ENCODE measurements at places on chromosomes 7 and 10.

DNA sequence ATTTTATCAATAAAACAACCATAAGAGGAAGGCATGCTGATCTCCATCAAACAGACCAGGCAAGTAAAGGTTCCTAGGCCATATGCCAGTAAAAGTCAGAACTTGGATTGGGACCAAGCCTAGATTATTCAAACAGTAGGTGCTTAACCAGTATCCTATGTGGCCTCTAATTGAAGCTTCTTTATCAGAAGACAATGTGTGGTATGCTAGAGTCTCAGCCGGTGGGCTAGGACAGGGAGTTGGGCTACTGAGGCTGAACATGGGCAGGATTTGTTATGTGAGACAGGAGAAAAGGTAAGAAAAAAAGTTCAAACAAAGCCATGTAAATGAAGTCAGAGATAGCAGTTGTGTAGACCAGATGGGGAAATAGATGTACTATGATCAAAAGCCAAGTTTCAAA is 413.7 kb upstream of the GHITM start:
- DNase-seq: no peak

GRCh38 chr7:32147546-32148268 is 77.5 kb upstream of the PDE1C start:
- no peak for DNase-seq

DNA sequence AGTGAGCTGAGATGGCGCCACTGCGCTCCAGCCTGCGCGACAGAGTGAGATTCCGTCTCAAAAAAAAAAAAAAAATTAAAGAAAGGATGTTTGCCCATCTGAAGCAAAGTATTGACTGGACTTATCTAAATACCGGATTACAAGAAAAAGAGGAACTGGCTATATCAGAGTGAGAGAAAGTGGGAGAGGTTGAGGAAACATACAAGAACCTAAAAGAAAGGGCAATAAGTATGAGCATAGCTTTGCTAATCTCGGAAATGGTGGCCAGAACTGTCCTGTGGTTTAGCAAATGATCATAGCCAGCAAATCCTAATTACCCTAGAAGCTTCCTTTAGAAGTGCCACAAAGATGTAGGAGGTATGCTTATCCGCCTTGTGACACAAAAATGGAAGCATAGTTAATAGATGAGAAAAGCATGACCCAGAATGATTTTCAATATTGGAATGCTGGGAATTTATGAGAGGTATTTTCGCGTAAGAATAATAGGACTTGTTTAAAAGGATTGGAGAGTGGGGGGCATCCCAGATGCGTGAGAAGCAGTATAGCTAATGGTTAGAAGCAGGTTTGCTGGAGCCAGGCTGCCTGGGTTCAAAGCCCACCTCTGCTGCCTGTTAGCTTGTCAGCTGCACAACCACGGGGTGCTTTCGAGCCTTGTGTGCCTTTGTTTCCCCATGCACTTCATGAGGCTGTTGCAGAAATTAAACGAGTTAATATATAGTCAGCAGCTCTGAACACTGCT is 1.2 kb upstream of the GTPBP4 start:
- DNase-seq: no peak

DNA sequence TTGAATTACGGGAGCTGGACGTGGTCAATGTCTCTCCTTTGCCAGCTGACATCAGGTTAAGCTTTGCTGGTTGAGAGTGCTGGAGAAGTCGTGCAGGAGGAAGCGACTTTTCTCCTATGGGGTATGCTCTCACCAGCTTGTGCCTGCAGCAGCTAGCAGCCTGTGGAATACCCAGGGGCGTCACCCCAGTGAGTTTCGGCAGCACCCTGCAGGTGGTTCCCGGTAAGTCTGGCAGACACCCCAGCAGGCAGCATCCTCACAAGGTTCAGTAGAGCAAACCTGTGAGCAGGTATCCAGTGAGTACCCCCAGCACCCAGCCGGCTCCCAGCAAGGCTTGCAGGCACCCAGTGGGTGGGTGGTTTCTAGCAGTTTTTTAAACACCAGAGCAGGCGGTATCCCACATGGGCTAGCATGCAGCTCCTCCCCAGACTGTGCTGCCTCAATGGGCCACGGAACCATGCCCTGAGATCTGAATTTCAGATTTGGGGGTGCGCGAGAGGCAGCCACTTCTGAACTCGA is 74.8 kb upstream of the SVIL start:
- no peak for DNase-seq

DNA sequence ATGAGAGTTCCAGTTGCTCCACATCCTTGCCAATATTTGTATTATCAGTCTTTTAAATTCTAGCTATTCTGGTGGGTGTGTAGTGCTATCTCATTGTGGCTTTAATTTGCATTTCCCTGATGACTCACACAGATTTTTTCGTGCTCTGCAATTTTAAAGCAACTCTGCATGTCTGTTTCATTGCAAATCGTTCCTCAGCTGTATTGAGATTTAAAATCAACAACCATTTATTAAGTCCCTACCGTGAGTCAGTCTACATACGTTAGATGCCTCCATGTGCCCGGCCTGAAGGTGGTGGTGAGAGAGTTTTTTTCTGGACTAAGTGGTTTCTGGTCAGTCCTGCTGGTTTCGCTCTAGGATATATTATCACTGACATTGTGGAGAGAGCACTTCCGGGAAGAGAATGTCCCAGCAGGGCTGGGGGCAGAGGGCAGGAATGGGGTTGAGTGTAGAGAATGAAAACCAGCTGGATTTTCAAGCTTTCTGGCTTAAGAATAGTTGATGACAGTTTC is 8.4 kb upstream of the HYCC1 start:
- DNase-seq: no peak

- no peak for DNase-seq
These were observed 6.1 kb downstream of the DBF4 start for GRCh38 chr7:87882151-87882937.

- no peak for DNase-seq
These were observed 135.8 kb upstream of the GPR26 start for GRCh38 chr10:123530166-123530870.

DNA sequence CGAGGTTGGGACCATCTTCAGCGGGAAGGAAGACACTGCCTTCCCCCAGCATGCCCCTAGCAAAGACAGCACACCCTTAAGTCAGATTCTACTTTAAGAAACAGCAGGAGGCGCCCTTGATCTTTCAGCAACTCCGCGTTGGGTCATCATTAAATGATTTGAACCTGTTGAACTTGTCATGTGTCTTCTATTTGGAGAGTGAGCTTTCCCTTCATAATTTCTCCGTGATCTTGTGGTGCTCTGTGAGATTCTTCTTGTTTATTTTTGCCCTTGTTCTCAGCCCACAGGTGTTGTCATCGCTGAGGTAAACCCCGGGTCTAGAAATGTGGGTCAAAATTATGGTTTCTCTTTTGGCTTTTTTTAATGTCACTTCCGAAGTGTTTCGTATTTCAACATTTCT is 49.5 kb upstream of the PITRM1 start:
- DNase-seq: no peak

DNA sequence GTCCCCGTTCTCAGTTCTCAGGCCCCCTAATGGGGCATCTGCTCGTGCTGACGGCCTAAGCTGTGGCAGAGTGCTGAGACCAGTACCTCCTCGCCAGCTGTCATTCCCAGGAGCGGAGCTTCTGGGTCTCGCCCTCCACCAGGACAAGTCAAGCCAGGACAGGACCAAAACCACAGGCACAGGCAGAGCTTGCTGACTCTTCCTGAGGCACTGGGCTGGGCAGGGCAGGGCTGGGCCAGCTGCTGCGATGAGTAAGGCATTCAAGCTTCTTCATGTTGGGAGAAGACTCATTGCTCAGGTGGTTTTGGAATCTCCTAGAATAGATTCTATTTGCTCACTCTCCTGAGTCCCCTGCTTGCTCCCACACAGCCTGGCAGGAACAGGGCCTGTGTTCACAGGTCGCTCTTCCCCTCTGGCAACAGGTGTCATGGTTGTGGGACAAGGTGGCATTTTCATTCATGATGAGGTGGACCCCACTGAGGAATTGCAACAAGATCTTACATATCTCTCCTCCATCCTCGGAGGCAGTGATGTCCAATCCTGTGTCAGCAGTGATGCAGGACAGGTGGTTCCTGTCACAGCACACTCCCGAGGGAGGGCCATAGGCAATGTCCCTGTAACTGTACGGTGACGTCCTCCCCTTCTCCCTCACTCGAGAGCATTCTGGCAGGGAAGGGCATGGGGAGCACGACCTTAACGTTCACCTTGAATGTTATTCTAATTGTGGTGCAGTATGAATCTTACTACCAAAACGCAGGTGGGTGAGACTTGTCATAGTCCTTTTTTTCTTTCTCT is 17.0 kb upstream of the SH3PXD2A start:
- no peak for DNase-seq

DNA sequence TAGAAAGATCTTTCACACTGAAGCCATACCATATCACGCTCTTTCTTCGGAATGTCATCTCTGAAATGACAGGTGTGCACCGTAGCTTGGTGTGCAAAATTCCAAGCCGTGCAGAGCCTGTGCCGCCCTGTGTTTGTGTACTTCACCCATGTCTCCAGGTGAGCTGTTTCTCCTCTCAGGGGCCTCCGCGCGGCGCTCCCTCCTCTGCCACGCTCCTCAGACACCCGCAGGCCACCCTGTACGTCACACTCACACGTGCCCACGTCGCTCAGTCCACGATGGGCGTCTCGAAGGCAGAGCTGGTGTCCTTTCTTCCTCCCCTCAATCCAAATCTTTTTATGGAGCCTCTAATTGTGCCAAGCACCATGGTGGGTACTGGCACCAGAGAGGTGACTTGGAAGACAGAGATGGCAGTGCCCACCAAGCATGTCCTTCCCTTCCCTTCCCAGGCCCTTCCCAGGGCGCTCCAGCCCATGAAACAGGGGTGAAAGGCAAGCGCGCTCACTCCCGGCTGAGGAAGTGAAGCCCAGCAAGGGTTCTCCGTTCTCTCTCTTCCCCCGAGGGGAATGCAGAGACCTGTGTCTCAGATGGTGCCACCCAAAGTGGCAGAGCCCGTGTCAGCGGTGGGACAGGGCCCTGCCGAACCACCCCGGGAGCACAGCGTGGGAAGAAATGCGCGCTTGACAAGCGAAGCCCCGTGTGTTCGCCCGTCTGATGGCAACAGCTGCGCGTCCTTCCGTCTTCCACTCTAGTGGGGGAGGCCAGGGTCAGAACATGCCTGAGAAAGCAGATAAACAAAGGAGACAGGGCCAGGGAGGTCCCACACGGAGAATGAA is 292.5 kb upstream of the SHH start:
- DNase-seq: no peak

DNA sequence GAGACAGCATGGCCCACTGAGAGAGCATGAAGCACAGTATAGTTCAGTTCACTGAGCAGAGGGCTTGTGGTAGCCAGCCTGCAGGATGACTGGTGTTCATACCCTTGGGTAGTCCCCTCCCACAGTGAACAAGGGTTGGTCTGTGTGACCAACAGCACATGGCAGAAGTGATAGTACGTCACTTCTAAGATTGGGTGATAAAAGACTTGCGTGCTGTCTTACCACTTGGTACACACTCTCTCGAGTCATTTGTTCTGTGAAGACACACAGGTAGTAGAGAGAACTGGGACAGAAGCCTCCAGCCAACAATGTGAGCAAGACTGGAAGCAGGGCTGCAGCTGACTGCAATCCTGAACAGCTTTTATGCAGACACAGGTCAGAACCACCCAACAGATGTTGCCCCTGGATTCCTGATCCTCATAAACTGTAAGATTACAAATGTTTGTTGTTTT is 14.6 kb downstream of the EPC1 start:
- DNase-seq: no peak

DNA sequence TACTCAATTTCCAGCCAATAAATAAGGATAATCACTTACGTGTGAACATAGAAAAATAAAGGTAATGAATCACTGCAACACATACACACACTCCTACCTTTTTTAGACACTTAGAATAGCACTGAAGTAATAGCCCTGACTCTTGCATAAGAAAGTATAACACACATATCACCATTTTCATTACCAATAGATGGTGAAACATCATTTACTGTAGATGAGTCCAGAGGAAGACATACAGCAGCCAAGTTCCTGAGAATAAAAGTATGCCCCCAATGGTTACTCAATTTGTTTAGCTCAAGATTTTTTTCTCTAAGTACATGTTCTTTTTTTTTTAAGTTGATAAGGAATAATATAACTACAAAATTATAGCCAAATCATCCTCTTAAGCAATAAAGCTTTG is 316.3 kb downstream of the PARD3 start:
- no peak for DNase-seq

- DNase-seq: no peak
These were observed 54.1 kb downstream of the STEAP1B start for GRCh38 chr7:22445853-22446252.

GRCh38 chr7:29105752-29106668 is 40.3 kb downstream of the CPVL start:
- DNase-seq: peak; percentile 36

DNA sequence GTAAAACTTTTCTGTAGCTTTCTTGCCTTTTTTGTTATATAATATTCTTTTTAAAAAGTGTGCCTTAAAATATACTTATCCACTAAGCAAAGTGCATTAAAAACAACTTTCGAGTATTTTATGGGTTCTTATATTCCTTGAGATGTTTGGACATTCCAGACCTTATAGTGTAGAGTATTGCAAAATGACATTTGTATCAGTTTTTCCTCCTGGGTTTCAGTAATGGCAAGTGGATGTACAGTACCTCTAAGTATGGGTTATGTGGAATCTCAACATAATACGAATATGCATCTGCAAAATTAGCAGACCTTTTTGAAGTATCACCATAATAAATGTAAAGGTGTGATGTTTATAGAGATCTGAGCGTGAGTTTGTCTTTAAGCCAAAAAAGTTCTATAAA is 2.7 kb downstream of the CDK13 start:
- no peak for DNase-seq

DNA sequence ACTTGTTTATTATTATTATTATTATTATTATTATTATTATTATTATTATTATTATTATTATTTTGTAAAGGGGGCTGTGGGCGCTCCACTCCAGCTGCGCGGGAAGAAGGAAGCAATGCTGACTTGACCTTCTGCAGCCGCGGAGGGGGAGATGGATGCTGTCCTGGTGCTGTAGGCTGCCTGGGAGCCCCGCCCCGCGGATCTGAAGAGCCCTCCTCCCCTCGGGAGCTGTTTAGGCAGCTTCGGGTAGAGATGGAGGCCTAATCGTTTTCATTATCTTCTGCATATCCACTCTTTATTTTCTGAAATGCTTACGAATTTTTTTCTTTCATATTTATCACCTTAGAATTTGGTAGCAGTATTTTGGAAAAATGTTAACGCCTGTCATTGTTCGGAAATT is 101.2 kb upstream of the KLF6 start:
- no peak for DNase-seq

GRCh38 chr10:78286186-78286585 is 252.5 kb downstream of the RPS24 start:
- no peak for DNase-seq

DNA sequence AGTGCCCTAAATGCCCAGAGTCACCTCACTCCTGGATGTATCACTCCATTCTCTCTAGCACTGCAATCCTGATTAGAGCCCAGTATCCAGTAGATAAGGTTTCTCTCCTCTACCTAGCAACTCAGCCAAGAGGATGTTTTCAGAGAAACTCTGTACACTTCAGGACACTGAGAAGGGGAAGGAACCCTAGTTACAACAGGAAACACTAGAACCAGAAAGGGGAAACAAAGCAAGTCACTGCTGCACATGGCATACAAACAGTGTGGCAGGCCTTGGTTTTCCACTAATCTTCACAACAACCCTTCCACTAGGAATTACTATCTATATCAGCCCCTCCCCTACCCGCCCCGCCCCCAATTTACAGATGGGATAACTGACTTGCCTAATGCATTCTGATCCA is 1.6 kb downstream of the FAM204A start:
- no peak for DNase-seq

- DNase-seq: peak; percentile 61
These were observed 304.2 kb downstream of the RPS24 start for GRCh38 chr10:78337646-78338391.

GRCh38 chr7:16504019-16504418 is 22.6 kb upstream of the LRRC72 start:
- no peak for DNase-seq

All from tibial artery (tissue), 4 donors.